ENCODE measurements at places on chromosomes 2 and 18.

- DNase-seq = no peak
These were observed 2.3 kb upstream of the MAL start for GRCh38 chr2:95023222-95023597.

DNA sequence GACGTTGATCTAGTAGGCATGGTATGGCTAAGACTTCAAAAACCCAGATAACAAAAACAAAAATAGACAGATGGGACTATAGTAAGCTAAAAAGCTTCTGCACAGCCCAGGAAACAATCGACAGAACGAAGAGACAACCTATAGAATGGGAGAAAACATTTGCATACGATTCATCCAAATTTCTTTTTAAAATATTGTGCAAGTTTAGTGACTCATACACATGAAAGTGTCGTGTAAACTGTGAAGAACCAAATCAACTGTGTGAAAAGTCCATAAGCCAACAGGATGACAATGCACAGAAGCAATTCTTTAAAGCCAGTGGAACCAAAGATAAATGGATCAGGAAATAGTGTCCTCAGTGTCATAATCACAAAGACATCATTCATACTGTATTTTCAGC is 671.1 kb downstream of the RNF144A start:
- no peak for DNase-seq

DNA sequence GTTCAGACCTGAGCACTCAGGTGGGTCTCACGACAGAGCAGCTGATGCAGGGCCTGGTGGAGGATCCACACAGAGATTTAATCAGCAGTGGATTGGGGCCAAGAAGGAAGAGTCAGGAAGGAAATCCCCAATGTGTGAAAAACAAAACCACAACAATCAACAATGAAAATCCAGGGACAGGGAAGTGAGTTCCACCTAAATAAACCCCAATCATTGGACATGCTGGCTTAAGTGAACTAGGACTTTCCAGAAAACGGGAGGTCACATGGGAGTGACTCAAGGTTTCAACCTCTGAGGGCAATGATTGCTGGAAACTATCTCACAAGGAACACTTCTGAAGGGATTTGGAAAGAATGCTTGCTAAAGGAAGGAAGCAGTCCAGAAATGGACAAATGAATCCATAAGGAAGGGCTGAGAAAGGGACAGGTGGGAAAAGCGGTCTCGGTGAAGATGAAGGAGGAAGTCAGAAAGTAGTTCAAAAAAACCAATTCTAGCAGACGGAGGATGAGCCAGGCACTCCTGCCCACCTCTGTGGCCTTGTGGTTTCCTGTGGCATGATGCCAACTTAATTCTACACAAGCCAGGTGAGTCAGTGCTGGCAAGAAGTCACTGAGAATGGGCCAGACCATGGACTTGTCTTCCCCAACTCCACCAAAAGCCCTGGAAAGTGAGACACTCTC is 15.4 kb upstream of the XDH start:
- DNase-seq = peak; percentile 62

DNA sequence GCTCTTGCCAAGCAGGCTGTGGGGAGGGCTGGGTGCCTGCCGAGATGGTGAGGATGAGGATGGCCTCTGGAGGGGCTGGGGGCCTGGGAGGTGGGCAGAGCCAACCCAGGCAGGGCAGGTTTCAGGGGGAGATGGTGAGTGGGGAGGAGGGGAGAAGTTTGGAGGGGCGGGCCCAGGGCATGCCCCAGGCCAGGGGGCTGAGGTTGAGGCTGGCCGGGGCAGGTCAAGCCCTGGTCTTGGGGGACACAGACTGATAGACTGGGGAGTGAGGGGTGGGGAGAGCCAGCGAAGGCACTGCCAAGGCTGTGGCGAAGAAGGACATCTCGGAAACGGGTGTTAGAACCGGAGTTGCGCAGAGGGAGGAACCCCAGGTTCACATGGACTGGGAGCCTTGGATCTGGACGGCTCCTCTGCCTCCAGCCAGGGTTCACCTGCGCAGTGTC is 12.6 kb downstream of the CAPN10 start:
- no peak for DNase-seq

- DNase-seq = no peak
These were observed 18.5 kb downstream of the MBD2 start for GRCh38 chr18:54205959-54206358.

DNA sequence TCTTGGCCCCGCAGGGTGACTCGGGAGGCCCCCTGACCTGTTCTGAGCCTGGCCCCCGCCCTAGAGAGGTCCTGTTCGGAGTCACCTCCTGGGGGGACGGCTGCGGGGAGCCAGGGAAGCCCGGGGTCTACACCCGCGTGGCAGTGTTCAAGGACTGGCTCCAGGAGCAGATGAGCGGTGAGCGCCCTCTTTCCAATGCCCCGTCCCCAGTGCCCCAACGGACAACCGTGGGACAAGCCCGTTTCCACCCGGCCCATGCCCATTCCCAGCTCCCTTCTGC is 2.6 kb upstream of the CHRND start:
- DNase-seq = no peak

DNA sequence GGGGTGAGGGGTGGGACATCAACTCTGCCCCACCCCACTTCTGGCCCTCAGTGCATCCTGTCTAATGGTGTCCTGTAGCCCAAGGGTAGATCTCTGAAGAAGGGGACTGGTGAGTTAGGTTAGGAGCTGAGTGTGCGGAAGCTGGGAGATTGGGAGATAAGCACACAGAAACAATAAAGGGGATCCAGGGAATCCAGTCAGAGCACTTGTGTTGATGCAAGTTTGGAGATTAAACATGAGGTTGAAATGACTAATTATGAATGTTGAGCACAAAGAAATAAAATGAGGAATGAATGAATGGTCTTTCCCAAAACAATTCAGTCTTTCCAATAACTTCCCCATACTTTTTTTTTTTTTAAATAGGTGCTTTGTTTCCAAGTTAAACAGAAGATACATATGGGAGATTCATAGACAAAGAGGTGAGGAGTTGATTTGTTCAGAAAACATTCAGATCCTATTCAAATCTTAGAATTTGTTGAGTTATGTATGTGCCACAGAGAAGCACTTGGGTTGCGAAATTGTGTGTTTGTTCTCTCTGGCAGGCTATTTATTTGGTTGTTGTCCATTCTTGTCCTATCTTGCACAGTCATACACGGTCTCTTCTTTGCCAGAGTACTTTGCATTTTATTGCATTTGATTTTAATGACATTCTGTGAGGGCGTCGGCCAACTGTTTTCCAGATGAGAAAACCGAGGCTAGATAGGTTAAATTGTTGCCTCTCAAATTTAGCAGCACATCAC is 31.6 kb upstream of the NABP1 start:
- DNase-seq = no peak
